Mammary epithelial cell (primary cell): ENCODE measurements at places on chromosomes 3 and 15. TPM values are rescaled to one million over a fixed set of nuclear protein-coding genes. Genes with fewer than 3 reads are reported as not detected.

Gene CCDC33
- not detected in 2 replicates for total RNA-seq

Gene TMEM207
- not detected for total RNA-seq

Gene DNAJA4
- total RNA-seq: not detected in 2 replicates

Gene TP63
- 286 TPM for total RNA-seq

Gene CCR1
- total RNA-seq: not detected

Gene PLSCR2
- total RNA-seq: not detected

Gene PLSCR1
- total RNA-seq: 53.8 and 63.4 TPM in 2 replicates

Gene CAMP
- total RNA-seq: 6.9 and 7.0 TPM in 2 replicates

Gene COL7A1
- total RNA-seq: 312 and 425 TPM in 2 replicates

Gene NANOGP8
- total RNA-seq: not detected in 2 replicates

Gene SMC4
- 16.8 TPM for total RNA-seq

Gene P2RY13
- total RNA-seq: not detected

Gene LIPC
- total RNA-seq: not detected

Gene ERC2
- 1.5 TPM for total RNA-seq

Gene CCDC191
- total RNA-seq: 3.3 and 4.2 TPM in 2 replicates

Gene TMF1
- total RNA-seq: 46.3 TPM

Gene BLOC1S6
- 49.2 TPM for total RNA-seq

Gene FMN1
- total RNA-seq: 1.7 and 4.2 TPM in 2 replicates

Gene FBXL22
- total RNA-seq: 0.29 and 0.40 TPM in 2 replicates

Gene PFN2
- total RNA-seq: 217 TPM

Gene FAH
- total RNA-seq: 30.8 and 41.9 TPM in 2 replicates

Gene DUOXA2
- total RNA-seq: not detected in 2 replicates

Gene LAMB2
- 209 TPM for total RNA-seq

Gene CSPG4
- total RNA-seq: 28.5 TPM

Gene DAZL
- not detected for total RNA-seq

Gene KLHL40
- not detected in 2 replicates for total RNA-seq

Gene C3orf85
- total RNA-seq: not detected

Gene CCNB2
- 16.7 and 37.4 TPM in 2 replicates for total RNA-seq

Gene AADAC
- total RNA-seq: not detected in 2 replicates

Gene SEMA3G
- 0.45 and 0.83 TPM in 2 replicates for total RNA-seq

Gene SERPINI1
- 1.4 and 2.0 TPM in 2 replicates for total RNA-seq

Gene TMEM43
- total RNA-seq: 85.2 and 109 TPM in 2 replicates

Gene SLC28A2
- not detected in 2 replicates for total RNA-seq

Gene GOLGA8T
- not detected in 2 replicates for total RNA-seq

Gene TPRA1
- total RNA-seq: 44.5 and 74.0 TPM in 2 replicates

Gene MAGEL2
- not detected for total RNA-seq

Gene IDH2
- total RNA-seq: 11.4 and 16.4 TPM in 2 replicates

Gene COL6A5
- not detected for total RNA-seq

Gene TGM4
- 0.91 and 1.2 TPM in 2 replicates for total RNA-seq

Gene IL5RA
- total RNA-seq: not detected in 2 replicates

Gene GOLGA8N
- 3.8 TPM for total RNA-seq

Gene SLC9C1
- total RNA-seq: 1.7 TPM

Gene CHST14
- 8.3 and 11.1 TPM in 2 replicates for total RNA-seq

Gene ADAMTSL3
- 0.17 TPM for total RNA-seq

Gene NUTM1
- total RNA-seq: not detected

Gene GRM2
- total RNA-seq: under 0.01 TPM

Gene PSMD6
- total RNA-seq: 70.7 TPM

Gene SENP2
- total RNA-seq: 27.5 TPM

Gene STRA6
- 0.17 TPM for total RNA-seq

Gene SLC12A1
- total RNA-seq: not detected
